ENCODE measurements at places on chromosomes 4 and X.
A peak's percentile ranks its signal among the peaks of the same experiment; 100 is the strongest.

DNA sequence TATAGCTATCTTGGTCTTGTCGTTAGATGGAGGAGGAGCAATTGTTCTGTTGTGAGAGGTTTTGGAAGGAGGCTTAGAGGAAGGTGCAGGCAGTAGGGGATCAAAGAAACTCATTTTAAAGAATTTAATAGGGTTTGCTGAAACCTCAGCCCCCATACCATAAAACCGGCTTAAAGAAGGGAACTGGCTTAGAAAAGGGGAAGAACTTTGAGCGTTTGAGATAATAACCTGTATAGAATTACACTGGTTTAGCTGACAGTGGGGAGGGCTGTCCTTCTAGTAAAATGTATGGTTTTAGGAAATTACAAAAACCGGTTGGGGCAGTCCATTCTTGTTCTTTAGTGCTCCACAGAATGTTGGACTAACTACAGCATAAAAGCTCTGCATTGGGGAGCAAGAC, 128.1 kb downstream of the KDM6A start:
- DNase-seq: no peak

GRCh38 chr4:1472148-1472797, 66.0 kb upstream of the NKX1-1 start:
- DNase-seq: no peak

- no peak for DNase-seq
Observed at GRCh38 chr4:187236209-187236890, 512.7 kb upstream of the FAT1 start.

- no peak for DNase-seq
Observed at GRCh38 chr4:91325495-91325894, 978.3 kb upstream of the GRID2 start.

DNA sequence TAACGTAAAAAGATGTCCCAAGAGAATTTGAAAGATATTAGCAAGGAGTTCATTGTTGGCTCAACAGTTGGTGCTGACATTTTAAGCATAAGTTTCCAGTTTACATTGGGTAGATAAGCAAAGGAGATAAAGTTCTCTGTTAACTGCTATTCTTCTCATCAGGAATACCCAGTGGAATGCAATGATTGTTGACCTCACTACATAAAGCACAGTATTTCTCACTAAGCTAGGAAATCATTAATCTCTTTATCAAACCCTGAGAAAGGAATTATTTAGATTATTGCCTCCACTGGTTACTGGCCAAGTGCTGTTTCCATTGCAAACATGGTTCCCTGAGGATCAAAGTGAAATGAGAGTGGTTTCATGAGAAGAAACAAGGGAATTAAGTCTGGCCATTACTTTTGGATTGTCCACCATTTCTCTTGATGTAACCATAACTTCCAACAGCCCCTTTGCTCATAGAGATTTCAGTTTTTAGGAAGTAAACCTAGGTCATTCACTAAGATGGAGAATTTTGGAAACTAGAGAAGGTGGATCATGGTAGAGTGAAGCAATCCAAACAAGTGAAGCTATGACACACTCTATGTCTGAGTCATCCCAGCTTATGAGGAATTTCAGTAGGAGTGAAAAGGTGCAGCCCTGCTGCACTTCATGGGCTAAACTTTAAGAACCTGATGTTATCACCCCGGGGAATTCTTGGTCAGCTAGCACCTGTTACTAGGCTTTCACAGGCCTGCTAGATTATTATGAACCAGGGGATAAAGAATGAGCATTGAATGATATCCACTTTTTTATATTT, 163.4 kb downstream of the AREG start:
- DNase-seq: no peak

GRCh38 chr4:134343081-134343480, 141.5 kb upstream of the PABPC4L start:
- no peak for DNase-seq

- DNase-seq: no peak
Observed at GRCh38 chr4:35925806-35926205, 318.5 kb downstream of the ARAP2 start.

GRCh38 chr4:86730310-86730709, 118.9 kb downstream of the SLC10A6 start:
- DNase-seq: no peak

DNA sequence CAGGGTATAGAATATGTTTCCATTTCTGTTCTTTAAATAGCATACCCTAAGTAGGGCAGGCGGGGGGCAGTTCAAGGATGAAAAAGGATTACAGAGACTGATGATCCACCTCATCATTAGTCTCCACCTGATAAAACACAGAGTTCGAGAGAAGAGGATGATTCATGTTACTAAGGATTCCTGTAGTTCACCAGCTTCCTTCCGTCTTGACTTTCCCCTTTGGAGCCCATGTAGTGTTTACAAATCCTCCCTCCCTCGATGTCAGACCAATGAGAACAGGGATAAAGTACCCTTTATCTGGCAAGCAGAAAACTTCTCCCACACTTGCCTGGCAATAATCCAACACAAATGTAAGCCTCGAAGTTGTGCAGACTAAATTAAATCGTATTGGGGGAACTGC, 526.3 kb upstream of the FAM241A start:
- no peak for DNase-seq

GRCh38 chr4:122758033-122758432, 25.5 kb downstream of the BBS12 start:
- peak; percentile 3 for DNase-seq

- DNase-seq: peak; percentile 53
Observed at GRCh38 chr4:149999485-150000074, 78.7 kb upstream of the DCLK2 start.

DNA sequence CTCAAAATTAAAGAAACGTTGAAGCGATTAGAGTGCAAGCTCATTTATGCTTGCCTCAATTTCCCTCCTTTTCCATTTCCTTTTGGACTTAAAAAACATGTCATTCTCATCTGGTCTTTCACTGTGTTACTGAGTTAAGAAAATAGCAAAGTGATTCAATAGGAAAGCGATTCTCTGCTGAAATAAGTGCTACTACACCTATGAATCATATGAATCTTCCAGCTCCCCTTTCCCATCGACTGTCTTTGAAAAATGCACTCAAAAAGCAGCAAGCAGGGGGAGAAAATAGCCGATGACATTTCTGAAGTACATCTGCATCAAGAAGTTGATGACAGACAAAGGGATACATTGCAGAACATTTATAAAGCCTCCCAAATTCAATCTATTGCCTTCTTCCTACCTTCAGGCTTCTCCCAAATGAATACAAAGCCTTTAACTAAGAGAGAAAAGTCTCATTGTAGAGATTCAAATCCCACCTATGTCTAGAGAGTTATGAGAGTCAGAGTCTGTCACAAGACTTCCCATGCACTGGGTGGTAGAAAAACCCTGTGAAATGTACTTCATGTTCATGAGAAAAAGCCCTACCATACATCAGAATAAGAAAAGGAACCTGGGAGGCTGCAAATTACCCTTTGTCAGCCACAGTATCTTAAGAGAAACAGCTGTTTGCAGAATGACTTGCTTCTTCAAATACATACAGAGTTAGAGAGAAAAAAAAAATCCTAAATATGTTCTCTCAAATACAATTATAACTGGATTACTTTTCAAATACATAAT, 78.9 kb downstream of the MBNL3 start:
- DNase-seq: no peak

DNA sequence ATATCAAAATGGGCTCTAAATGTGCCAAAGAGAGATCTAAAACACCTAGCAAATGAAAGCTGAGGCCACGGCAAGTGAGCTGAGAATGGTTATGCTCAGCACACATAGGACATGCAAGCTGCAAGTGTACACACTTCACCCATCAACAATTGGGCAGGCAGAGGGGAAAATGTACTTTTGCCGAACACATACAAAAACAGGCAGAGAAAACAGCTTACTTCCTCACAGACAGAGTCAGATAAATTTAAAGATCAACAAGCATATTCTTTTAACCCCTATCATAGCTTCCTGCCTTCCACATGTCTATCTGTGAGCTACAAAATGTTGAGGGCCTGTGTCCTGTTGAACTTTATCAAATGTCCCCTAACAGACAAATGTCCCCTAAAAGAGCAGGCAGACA, 60.3 kb downstream of the SH3KBP1 start:
- no peak for DNase-seq

DNA sequence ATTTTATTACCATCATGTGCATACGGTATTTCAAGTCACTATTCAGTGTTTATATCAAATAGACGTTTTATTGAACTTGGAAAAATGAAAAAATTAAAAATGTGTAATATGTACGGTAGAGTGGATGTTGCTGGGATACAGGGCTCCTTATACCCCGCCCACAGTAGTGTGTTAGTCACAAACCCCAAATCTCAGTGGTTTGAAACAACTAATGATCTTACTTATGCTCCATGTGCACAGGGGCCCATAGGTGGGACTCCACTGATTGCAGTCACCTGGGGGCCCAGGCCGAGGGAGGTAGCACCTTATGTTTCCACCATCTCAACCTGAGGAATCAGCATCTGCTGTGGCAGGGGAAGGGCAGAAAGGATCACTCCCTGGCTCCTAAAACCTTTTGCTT, 18.1 kb downstream of the LSM6 start:
- DNase-seq: no peak

- no peak for DNase-seq
Observed at GRCh38 chr4:54094451-54094850, 5.5 kb upstream of the GSX2 start.
